Transverse colon (tissue), 4 donors: ENCODE measurements at places on chromosomes 12 and 14. TPM values are rescaled to one million over a fixed set of nuclear protein-coding genes. Genes with fewer than 3 reads are reported as not detected.

GRCh38 chr14:94962166-94962575 lies 192.3 kb upstream of the GSC start:
- no peak overlapping the region for H3K4me3 ChIP-seq
- no peaks in the 10 kb centered on the region for H3K27me3 ChIP-seq
- no peaks in the 10 kb centered on the region for H3K36me3 ChIP-seq
- no peaks in the 10 kb centered on the region for H3K4me1 ChIP-seq
- H3K27ac ChIP-seq: no peak overlapping the region

GRCh38 chr14:38158468-38158867 lies 49.2 kb upstream of the SSTR1 start:
- no peaks in the 10 kb centered on the region for H3K4me1 ChIP-seq
- DNase-seq: no peak
- no peaks in the 10 kb centered on the region for H3K36me3 ChIP-seq
- H3K4me3 ChIP-seq: no peak overlapping the region
- H3K27ac ChIP-seq: no peak overlapping the region
- H3K27me3 ChIP-seq: no peaks in the 10 kb centered on the region

DNA sequence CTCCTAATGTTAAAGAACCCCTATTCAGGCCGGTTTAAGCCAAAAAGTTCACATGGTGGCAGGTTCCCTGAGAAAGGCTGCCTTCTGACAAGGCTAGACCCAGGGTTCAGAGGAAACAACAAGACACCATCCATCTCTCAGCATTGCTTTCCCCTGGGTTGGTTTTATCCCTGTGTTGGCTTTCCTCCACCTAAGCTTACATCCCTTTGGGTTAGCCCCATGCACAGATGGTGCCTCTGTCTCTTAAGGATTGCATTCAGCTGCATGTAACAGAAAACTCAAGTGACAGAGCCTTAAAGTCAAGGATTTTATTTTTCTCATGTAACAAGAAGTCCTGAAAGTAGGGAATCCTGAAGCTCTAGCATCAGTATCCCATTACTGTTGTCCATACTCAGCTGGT lies 42.8 kb upstream of the RIN3 start:
- H3K4me3 ChIP-seq: no peak overlapping the region
- no peaks in the 10 kb centered on the region for H3K4me1 ChIP-seq
- no peak for DNase-seq
- no peaks in the 10 kb centered on the region for H3K36me3 ChIP-seq

- no peaks in the 10 kb centered on the region for H3K36me3 ChIP-seq
- H3K4me3 ChIP-seq: peak overlapping the region; percentile 95
- no peak for DNase-seq
- peak overlapping the region; percentile 93 for H3K27ac ChIP-seq
Measured at GRCh38 chr12:40105265-40105514, 691 bp downstream of the SLC2A13 start.

DNA sequence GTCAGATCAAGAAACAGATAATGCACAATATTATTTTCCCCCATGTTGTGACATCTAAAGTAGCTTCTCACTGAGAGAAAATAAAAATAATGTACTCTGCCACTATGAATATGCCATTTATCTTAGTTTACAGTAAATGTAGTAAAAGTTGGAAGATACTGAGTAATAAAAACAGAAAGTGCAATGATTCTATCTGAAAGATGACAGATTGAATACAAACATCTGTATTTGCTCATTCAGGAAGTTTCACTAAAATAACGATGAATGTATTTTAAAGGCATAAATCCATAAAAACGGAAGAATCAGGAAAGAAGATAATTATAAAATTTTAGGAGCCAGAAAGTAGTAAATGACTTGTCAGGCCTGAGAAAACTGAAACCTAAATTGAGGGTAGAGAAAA lies 18.2 kb downstream of the SLC35F4 start:
- no peaks in the 10 kb centered on the region for H3K27me3 ChIP-seq
- DNase-seq: no peak
- H3K27ac ChIP-seq: no peak overlapping the region
- H3K36me3 ChIP-seq: no peaks in the 10 kb centered on the region
- no peaks in the 10 kb centered on the region for H3K4me1 ChIP-seq

DNA sequence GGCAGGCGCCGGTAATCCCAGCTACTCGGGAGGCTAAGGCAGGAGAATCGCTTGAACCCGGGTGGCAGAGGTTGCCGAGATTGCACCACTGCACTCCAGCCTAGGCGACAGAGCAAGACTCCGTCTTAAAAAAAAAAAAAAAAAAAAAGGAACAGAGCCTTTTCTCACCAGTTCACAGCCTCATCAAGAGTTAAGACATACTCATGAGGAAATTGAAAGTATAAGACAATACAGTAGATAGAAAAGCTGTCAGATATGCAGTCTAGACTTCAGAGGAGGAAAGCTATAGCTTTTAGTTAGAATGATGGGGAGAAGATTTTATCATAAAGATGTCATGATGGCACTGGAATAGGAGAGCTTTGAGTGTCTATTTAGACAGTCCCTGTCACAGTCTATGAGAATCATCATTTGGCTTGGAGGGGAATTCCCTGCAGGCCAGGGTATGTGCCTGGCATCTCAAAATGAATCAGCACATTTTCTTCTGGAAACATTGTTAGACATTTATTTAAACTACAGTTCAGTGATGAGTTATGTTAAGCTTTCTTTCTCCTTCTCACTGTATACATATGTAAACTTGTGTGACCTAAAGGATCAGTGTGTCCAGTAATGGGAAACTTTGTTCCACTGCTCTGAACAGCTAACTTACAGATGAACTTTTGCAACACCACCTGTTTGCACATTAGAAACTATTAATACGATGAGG lies 2.9 kb upstream of the RAB35 start:
- H3K4me3 ChIP-seq: no peak overlapping the region
- no peaks in the 10 kb centered on the region for H3K27me3 ChIP-seq
- DNase-seq: no peak
- peaks cover 27% of the 10 kb centered on the region for H3K4me1 ChIP-seq
- H3K36me3 ChIP-seq: no peaks in the 10 kb centered on the region

- H3K27me3 ChIP-seq: peaks cover 6% of the 10 kb centered on the region
- no peak for DNase-seq
- H3K4me3 ChIP-seq: no peak overlapping the region
- H3K27ac ChIP-seq: no peak overlapping the region
- H3K36me3 ChIP-seq: no peaks in the 10 kb centered on the region
Measured at GRCh38 chr14:103966631-103967030, 24.3 kb upstream of the RD3L start.

DNA sequence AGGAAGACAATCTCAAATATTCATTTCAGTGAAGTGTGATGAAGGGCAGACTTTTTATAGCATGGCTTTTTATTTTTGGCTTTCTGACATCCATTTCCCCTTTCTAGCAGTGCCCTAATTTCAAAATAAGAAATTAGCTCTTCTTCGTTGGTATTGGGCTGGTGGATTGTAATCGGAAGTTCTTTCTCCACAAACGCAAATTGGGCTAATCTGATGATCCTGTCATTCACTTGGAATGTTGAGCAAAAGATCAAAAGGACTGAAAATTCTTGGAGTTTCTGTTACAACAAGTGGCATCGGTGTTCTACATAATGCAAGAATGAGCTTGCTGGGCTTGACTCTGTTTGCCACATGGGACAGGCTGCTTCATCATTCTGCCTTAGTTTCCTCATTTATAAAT lies 1182.8 kb downstream of the FLRT2 start:
- H3K4me1 ChIP-seq: no peaks in the 10 kb centered on the region
- DNase-seq: no peak
- no peak overlapping the region for H3K4me3 ChIP-seq

GRCh38 chr12:21843795-21844194 lies 69.3 kb upstream of the KCNJ8 start:
- no peak overlapping the region for H3K4me3 ChIP-seq
- H3K27ac ChIP-seq: no peak overlapping the region
- DNase-seq: no peak
- H3K27me3 ChIP-seq: no peaks in the 10 kb centered on the region

DNA sequence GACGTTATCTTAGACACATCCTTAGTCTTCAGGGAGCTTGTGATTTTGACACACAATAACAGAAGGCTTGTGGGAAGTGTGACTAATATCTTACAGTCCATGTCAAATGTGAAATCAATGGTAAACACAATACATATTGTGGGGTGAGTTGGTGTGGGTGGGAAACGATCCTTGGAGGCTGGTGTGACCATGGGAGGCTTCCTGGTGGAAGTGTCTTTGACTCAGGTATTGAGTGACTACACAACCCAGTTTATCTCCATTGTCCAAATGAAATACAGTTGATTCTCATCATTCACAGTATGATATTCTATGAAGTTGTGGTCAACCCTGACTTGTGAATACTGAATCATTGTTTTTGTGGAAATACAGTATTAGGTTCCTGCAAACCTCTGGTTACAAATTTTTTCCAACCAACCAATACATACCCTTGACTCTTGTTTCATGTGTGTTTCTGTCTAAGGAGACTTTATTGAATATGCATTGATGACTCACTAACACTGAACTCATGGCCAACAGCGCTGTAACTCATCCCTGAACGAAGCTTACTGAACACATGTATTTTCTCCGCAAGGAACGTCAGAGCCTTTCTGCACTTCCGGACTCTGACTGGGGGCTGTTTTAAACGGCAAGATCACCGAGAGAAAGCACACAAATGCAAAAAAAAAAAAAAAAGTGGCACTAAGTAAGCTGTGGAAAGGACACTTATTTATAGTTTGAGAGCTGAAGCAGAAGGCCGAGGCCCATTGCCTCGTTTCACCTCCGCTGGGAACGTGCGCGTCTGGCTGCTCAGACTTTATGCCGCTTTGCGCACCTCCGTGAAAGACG lies 59.0 kb downstream of the CLMN start:
- H3K36me3 ChIP-seq: no peaks in the 10 kb centered on the region
- no peaks in the 10 kb centered on the region for H3K27me3 ChIP-seq
- peaks cover 21% of the 10 kb centered on the region for H3K4me1 ChIP-seq
- DNase-seq: no peak
- H3K27ac ChIP-seq: no peak overlapping the region

- no peaks in the 10 kb centered on the region for H3K27me3 ChIP-seq
- H3K27ac ChIP-seq: peak overlapping the region; percentile 6
Measured at GRCh38 chr12:108820707-108821406, 36.5 kb downstream of the SSH1 start.

GRCh38 chr12:5428332-5429221 lies 3.3 kb upstream of the NTF3 start:
- DNase-seq: no peak
- peaks cover 60% of the 10 kb centered on the region for H3K27me3 ChIP-seq
- no peak overlapping the region for H3K4me3 ChIP-seq
- peaks cover 18% of the 10 kb centered on the region for H3K4me1 ChIP-seq
- H3K27ac ChIP-seq: no peak overlapping the region
- H3K36me3 ChIP-seq: no peaks in the 10 kb centered on the region

DNA sequence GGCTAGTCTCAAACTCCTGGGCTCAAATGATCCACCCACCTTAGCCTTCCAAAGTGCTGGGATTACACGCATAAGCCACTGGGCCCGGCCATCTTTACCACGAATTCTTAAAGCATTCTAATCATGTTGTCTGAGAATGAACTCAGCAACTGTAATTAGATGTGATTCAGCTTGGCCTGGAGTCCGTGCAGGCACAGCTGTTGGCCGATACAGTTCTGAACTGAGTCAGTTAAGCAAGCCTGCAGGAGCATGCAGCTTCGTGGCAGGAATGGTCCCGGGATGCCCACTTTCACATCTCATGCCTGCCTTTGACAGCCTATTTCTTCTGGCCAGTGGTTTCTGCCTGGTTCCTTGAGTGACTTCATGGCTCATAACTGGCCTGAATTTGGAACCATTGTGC lies 194.1 kb downstream of the ANO6 start:
- H3K27me3 ChIP-seq: no peaks in the 10 kb centered on the region
- peaks cover 13% of the 10 kb centered on the region for H3K36me3 ChIP-seq
- DNase-seq: no peak
- H3K27ac ChIP-seq: no peak overlapping the region

DNA sequence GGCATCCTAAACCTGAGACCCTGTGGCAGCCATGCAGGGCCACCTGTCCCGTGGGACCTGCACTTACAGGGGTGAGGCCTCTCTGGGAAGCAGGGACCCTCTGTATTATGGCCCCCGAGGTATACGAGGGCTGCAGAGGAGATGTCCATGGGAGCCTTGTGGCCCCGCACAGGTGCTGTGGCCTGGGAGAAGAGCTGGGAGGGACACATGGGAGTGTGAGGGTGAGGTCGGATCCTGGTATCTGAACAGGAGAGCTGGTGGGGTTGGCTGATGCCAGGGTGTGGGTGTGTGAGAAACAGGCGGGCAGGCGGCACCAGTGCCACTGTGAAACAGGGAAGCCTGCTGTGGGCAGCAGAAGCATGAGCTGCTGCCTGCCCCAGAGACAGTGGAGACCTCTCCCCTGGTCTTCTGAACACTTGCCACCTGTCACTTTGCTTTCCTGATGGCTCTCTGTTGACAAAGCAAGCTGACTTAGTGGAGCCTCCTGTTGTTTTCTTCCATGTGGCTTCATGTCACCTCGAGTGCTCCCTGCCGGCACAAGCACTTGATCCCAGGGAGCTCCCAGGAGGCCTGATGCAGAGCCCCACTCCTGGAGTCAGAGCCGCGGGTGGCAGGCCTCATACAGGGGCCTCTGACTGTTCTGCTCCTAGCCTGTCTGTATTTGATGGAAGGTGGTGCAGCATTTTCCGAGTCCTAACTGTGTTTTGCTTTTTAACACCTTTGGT lies 19.8 kb upstream of the AMN start:
- H3K36me3 ChIP-seq: no peaks in the 10 kb centered on the region
- no peak overlapping the region for H3K4me3 ChIP-seq
- no peak overlapping the region for H3K27ac ChIP-seq
- no peaks in the 10 kb centered on the region for H3K4me1 ChIP-seq

- H3K4me1 ChIP-seq: no peaks in the 10 kb centered on the region
- no peak for DNase-seq
- H3K4me3 ChIP-seq: no peak overlapping the region
- no peaks in the 10 kb centered on the region for H3K27me3 ChIP-seq
- H3K36me3 ChIP-seq: no peaks in the 10 kb centered on the region
Measured at GRCh38 chr14:24377657-24378056, 9.7 kb downstream of the NFATC4 start.

Gene CCDC88C
- total RNA-seq: 59.3 TPM

Gene INSM2
- not detected for total RNA-seq

Gene SIX4
- total RNA-seq: 0.32 TPM

Gene CRIP1
- not detected for total RNA-seq

Gene AGAP2
- 125 TPM for total RNA-seq

Gene ARHGAP9
- not detected for total RNA-seq
